Hippocampal formation (tissue), 2 donors: ENCODE measurements at places on chromosomes 6 and 20.

- no peak for DNase-seq
Measured at GRCh38 chr6:33007831-33008400, 1.5 kb downstream of the HLA-DOA start.

- no peak for DNase-seq
Measured at GRCh38 chr6:56799989-56800388, 154.9 kb upstream of the BEND6 start.

GRCh38 chr6:146550911-146551310 is 7.3 kb downstream of the RAB32 start:
- DNase-seq = no peak

GRCh38 chr6:137531376-137532092 is 37.3 kb upstream of the OLIG3 start:
- DNase-seq = no peak

DNA sequence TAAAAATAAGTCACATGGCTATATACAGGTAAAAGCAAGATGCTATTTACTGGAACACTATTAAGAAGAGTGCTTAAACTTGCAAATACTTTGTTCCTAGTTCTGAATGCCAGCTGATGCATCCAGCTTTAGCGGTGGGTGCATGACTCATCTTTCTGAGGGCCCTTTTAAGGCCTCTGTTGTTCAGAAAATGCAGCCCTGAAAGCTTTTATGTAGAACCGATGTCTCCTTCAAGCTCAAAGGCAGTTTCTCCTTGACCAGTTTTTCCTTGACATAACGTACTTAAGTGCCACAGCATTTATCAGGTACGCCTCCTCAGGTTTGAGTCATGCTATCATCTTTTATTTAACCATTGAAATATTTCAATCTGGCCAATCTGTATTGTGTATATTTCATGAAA is 82.8 kb downstream of the MLIP start:
- DNase-seq = no peak

DNA sequence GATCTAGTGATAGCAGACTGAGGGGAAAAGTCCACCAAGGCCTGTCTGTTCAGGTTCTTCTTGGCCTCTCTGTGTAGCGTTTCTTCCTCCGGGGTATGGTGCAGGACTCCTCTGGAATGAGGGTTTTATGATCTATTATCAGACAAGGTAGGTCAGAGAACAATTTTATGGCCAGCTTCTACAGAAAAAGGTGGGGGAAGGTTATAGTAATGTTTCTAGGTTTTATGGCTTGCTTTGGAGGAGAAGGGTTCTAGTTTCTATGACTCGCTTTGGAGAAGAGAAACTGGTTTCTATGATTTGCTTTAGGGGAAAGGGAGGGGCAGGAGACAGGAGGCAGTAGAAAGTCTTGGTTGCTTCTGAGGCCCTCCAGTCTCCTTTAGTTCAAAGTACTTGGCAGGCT is 144.8 kb upstream of the LAMA2 start:
- DNase-seq = no peak

GRCh38 chr6:44668391-44668930 is 281.0 kb downstream of the CDC5L start:
- DNase-seq = no peak

GRCh38 chr20:17024513-17025119 is 202.2 kb upstream of the PCSK2 start:
- no peak for DNase-seq

DNA sequence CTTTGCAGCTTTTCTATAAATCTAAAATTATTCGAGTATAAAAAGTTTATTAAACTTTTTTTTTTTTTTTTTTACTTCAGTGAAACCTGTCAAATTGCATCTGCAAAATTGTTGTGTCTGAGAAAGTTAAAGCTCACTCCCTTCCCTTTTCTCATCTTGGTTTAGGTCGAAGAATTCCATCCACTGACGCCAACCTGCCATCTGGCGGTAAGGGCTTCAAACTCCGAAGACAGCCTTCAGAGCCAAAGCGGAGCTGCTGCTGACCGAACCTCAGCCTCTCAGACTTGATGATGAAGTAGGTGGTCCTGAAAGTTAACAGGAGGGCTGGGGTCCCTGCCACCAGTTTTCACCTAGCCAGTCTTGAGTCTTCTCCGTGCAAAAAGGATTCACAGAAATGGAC is 29.6 kb upstream of the VAPB start:
- no peak for DNase-seq

GRCh38 chr6:40671694-40672050 is 84.5 kb upstream of the LRFN2 start:
- no peak for DNase-seq

- DNase-seq = no peak
Measured at GRCh38 chr6:80907831-80908230, 801.4 kb downstream of the BCKDHB start.

- no peak for DNase-seq
Measured at GRCh38 chr6:11727346-11727997, 51.1 kb downstream of the ADTRP start.

GRCh38 chr6:160160450-160160849 is 38.8 kb downstream of the SLC22A1 start:
- no peak for DNase-seq

DNA sequence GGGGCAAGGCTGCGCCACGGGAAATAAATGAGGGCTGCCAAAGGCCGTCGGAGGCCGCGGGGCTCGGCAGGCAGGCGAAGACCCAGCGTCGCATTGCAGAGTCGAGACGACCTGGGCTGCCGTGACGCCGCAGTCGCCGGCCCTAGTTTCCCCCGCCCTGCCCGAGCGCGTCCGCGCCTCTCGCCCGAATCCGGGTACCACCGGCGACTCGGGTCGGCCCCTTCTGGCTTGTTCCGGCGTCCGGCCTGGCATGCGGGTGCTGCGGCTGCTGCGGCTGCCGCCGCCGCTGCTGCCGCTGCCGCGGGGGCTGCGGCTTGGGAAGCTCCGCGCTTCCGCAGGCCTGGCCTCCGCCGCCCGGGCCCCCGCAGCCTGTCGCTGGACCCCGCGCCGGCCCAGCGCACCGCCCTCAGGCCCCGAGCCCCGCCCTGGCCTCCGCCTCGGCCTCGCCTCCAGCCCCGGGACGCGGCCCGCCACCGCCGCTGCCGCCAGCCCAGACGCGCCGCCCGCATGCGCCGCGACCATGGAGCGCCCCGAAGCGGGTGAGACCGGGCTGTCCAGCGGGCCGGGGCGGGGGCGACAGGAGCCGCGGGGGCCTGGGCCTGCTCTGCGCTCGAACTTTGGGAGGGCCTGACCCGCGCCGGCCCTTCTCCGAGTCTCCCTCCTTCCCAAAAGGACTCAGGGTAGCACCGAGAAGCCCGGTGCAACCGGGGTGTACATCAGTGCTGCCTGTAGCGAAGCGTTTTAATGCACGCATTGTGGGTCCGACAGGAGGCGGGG is at the start of gene AKAP7:
Gene AKAP7 (plus strand): TSS at position 224 of the 777 bp plus-strand sequence. CDS start 297 bp downstream, at position 521.
- DNase-seq = peak; percentile 78

DNA sequence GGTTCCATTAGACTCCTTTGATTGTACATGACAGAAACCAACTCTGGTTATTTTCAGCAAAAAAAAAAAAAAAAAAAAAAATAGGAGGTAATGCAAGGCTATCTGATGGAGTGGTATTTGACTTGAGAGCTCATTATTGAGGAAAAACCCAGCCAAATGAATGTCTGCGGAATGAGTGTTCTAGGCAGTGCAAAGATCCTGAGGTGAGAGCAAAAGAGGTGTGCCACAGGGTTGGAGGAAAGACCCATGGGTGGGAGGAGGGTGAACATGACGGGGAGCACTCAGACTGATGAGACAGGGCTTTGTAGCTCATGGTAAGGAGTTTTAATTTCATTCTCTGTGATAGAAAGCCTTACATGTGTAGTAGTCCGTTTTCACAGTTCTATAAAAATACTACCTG is 188.9 kb downstream of the TSHZ2 start:
- DNase-seq = no peak

DNA sequence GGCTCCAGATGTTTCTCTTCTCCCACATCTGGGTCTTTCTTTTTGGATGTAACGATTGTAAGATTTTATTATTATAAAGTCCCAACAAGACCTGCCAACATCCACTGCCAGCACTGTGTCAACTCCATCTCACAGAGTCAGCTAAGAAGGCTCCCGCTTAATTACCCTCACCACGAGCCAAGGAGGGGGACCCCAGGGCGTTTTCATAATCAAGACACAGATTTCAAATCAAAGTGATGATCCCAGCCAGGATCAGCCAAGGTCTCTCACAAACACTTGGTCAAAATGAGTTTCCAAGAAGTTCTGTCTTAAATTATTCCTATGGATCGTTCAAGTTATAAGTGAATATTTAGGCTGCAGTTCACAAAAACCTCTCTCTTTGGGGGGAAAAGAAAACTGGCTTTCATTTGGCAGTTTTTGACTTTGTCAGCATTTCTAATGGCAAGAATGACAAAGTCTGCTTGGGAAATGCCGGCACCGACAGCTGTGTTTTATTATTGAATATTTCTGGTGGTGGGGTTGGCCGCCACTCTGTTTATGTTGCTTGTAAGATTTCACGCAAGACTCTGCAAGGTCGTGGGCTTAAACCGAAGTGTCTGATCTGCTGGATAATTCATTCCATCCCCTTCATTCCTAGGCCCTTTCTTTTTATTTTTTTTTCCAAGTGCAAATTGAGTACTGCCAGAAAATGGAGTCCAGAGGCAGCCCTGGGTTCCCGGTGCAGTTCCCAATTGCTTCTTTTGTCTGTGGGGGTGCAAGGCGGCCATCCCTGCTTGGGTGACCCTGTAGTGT is 170.2 kb upstream of the PMEPA1 start:
- no peak for DNase-seq

GRCh38 chr6:157343732-157344131 is 20.4 kb upstream of the TMEM242 start:
- DNase-seq = no peak

- no peak for DNase-seq
Measured at GRCh38 chr6:29531668-29532067, 27.9 kb downstream of the UBD start.

DNA sequence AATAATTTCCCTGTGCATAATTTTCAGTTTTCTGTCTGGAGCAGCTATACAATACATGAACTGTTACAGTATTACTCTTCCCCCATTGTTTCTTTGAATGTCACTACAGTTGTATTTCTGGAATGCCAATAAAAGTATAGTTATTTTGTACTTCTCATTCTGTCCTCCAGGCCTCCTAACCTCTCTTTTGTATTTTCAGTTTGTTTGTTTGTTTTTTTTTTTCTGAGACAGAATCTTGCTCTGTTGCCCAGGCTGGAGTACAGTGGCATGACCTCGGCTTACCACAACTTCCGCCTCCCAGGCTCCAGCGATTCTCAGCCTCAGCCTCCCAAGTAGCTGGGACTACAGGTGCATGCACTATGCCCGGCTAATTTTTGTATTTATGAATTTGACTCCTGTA is 16.8 kb upstream of the ARID1B start:
- no peak for DNase-seq

DNA sequence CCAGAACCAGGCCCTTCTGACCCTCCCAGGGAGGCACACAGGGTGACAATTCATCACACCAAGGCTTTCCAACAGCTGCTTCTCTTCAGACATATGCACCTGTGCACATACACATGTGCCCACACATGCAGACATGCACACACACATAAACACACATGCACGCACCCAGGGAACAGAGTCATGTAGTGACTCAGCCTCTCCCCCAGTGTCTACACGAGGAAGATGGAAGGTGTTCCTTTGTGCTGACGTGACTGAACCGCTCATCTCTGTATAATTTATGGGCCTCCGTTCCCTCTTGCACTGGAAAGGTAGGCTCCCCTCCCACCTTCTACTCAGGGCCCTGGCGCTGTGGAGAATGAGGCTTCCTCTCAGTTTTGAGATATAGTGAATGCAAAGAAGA is 23.8 kb upstream of the PLEKHG1 start:
- no peak for DNase-seq

GRCh38 chr6:153167907-153168306 is 36.8 kb upstream of the RGS17 start:
- DNase-seq = no peak

DNA sequence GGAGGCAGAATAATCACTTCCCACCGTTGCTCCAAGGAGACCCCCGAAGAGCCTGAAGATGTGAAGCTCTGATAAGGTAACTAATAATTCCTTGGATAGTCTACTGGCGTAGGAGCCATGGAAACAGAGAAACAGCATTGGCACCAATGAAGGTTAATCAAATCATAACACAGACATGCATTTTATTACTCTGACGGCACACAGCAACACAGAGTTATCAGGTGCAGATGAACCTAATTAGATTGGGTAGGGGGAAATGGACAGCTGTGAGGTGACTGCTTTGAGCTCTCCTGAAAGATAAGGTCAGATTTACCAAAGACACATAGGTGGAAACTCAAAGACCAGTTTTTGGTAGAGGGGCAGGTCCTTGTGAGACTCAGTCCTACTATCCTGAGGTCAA is 544.0 kb upstream of the AGPAT4 start:
- no peak for DNase-seq

DNA sequence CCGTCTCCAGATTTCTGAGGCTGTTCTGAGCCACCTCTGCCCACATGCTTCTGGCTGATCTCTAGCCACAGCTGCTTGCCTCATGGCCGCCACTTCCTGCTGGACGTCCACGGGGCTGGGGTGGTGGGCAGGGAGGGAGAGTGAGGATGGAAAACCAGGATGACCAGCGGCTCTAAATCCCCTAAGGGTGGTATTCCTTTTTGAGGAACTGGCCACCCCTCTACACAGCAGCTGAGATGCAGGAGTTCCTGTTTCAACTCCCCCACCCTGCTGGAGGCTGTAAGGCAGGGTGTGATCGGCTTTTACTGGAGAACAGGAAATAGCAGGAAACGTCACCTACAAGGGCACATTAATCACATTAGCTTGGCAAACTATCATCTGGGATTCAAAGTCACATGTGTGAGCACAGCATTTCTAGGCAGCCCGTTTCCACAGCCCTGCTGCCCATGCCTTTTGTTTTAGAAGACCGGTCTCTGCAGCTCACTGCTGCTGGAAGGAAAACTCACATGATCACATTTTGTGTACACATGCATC is 181.6 kb upstream of the ECI2 start:
- DNase-seq = no peak

DNA sequence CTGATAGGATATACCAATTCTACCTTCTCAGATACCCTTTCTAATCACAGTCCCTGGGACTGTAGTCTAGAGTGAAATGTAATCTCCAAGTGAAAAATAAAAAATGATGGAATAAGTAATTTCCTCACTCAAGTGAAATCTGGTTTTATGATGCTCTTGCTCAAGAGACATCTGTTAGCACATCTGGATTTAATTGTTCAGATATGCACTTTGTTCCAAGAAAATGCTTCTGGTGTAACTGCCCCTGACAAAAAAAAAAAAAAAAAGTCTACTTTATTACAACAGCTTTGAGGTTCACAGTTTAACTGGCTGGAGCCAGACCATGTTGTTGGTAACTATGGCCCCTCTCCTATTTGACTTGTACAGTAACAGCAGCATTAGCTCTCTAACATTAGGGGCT is 251.8 kb downstream of the BTBD9 start:
- DNase-seq = no peak

- DNase-seq = no peak
Measured at GRCh38 chr6:25027221-25027916, 91.6 kb upstream of the RIPOR2 start.

GRCh38 chr6:135210632-135211305 is 29.7 kb downstream of the MYB start:
- DNase-seq = no peak

DNA sequence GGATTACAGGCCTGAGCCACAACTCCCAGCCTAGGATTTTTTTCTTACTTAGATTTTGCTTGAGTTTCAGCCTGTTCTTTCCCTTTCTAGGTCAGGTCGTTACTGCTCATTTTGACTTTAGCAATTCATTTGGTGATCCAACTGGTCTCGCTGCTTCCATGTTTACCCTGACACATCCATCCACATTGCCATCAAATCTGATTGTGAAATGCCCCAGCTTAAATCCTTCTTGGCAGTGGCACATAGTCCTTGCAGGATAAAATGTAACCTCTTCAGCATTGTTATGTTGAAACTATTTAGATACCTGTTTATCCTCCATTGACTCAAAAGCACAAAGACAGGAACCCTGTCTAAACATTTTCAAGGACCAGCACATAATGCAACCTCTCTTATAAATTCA is 77.2 kb downstream of the DNAH8 start:
- DNase-seq = no peak
